ENCODE measurements at places on chromosomes 2 and 18. TPM values are rescaled to one million over a fixed set of nuclear protein-coding genes. Genes with fewer than 3 reads are reported as not detected.

GRB14 gene
- 0.93 TPM for total RNA-seq

LTBP1 gene
- total RNA-seq, result 30.2 TPM

CYP27C1 gene
- total RNA-seq, result 10.1 TPM

SCN9A gene
- 0.86 TPM for total RNA-seq

CPLX4 gene
- total RNA-seq, result not detected

CROCC2 gene
- not detected for total RNA-seq

LRP1B gene
- total RNA-seq, result 1.5 TPM

PKDCC gene
- 74.4 TPM for total RNA-seq

NR4A2 gene
- 7.8 TPM for total RNA-seq

KCNF1 gene
- total RNA-seq, result 1.1 TPM

APCDD1 gene
- 49.8 TPM for total RNA-seq

TMEFF2 gene
- total RNA-seq, result 1.8 TPM

REG3A gene
- total RNA-seq, result not detected

ZNF407 gene
- total RNA-seq, result 13.1 TPM

MBD2 gene
- total RNA-seq, result 36.2 TPM

ATP6V1B1 gene
- total RNA-seq, result 4.6 TPM

GLB1L gene
- 12.7 TPM for total RNA-seq

VIT gene
- not detected for total RNA-seq

AMER3 gene
- 1.4 TPM for total RNA-seq

SATB2 gene
- total RNA-seq, result 9.2 TPM

ABCB11 gene
- total RNA-seq, result 0.07 TPM

RNU2-63P gene
- total RNA-seq, result 24.6 TPM

CCDC195 gene
- not detected for total RNA-seq

MAP4K3 gene
- 37.1 TPM for total RNA-seq

DSC3 gene
- total RNA-seq, result 0.16 TPM

RFX8 gene
- total RNA-seq, result 0.44 TPM

PLEKHH2 gene
- total RNA-seq, result 2.1 TPM

UGT1A3 gene
- not detected for total RNA-seq

RIT2 gene
- not detected for total RNA-seq

NETO1 gene
- 6.9 TPM for total RNA-seq

LIMS4 gene
- 0.75 TPM for total RNA-seq

C2orf76 gene
- 10.6 TPM for total RNA-seq

FOXI3 gene
- total RNA-seq, result 0.12 TPM

UGGT1 gene
- total RNA-seq, result 59.1 TPM

IL1RL2 gene
- total RNA-seq, result not detected

IL36G gene
- total RNA-seq, result not detected

HOXD13 gene
- not detected for total RNA-seq

CNTNAP5 gene
- 1.1 TPM for total RNA-seq

SS18 gene
- total RNA-seq, result 81.4 TPM

SLC4A5 gene
- total RNA-seq, result 3.0 TPM

ALPI gene
- not detected for total RNA-seq

RAB3GAP1 gene
- total RNA-seq, result 30.7 TPM

KLHL30 gene
- total RNA-seq, result 0.25 TPM

ERLEC1 gene
- total RNA-seq, result 22.2 TPM

FBXO36 gene
- total RNA-seq, result 3.5 TPM

TNFAIP6 gene
- total RNA-seq, result 0.75 TPM

DSC2 gene
- total RNA-seq, result 10.2 TPM

PARD6G gene
- total RNA-seq, result 28.3 TPM

AQP12A gene
- not detected for total RNA-seq

UGT1A10 gene
- total RNA-seq, result not detected

ADI1 gene
- total RNA-seq, result 32.4 TPM

All from neural crest cell (in vitro differentiated cells).